ENCODE measurements at places on chromosomes 11 and 22.

- no peak for DNase-seq
Observed at GRCh38 chr22:46963672-46964545, 201.5 kb downstream of the TBC1D22A start.

DNA sequence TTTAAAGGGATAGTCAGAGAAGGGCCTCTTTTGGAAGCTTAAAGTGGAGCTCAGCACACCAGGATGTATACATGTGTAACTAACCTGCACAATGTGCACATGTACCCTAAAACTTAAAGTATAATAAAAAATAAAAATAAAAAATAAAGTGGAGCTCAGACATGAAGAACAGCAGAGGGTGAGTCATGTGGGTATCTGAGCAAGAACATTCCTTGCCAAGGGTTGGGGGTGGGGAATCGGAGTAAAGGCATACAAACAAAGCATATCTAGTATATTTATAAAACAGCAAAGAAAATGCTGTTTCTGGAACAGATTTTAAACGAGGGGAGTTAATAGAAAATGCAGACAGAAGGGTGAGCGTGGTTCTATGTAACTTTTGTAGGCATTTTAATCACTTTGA, 562.6 kb upstream of the ANO3 start:
- no peak for DNase-seq

GRCh38 chr22:23495614-23496444, 84.3 kb downstream of the IGLL1 start:
- no peak for DNase-seq

DNA sequence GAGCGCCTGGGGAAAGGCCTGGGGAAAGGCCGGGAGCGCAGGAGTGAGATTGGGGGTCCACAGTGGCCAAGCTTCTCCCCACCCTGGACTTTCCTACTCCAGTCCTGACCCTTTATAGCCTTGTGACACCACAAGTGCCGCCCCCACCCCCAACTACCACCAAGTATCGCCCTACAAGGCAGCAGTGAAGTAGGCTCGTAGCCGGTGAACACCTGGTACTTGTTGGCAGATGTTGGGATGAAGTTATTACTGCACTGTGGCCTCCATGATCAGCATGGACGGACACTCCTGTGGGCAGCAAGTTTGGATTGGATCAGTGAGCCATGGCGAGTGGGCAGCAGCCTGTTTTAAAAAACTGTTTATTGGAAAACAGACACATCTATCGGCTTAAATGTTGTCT, 45.0 kb downstream of the EIF3F start:
- DNase-seq, result no peak

GRCh38 chr22:26890870-26891269, 233.5 kb downstream of the MIAT start:
- no peak for DNase-seq

- DNase-seq, result no peak
Observed at GRCh38 chr11:133895061-133895479, 49.8 kb upstream of the SPATA19 start.

DNA sequence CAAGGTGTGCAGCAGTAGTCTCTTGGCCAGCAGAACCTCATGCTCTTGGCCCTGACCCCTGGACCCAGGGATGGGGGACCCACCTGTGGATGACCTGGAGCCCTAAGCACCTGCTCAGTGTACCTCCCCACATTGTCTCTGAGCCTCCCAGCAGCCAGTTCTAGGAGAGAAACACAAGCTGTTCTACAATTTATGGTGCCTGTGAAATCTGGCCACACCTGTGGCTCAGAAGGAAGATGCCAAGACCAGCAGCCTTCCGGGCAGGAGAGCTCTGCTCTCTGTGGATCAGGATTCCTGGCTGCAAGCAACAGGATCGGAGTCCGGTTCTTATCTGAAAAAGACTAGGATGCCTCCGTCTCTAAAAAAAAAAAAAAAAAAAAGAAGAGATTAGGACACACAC, 103.6 kb upstream of the ANO1 start:
- DNase-seq, result no peak

DNA sequence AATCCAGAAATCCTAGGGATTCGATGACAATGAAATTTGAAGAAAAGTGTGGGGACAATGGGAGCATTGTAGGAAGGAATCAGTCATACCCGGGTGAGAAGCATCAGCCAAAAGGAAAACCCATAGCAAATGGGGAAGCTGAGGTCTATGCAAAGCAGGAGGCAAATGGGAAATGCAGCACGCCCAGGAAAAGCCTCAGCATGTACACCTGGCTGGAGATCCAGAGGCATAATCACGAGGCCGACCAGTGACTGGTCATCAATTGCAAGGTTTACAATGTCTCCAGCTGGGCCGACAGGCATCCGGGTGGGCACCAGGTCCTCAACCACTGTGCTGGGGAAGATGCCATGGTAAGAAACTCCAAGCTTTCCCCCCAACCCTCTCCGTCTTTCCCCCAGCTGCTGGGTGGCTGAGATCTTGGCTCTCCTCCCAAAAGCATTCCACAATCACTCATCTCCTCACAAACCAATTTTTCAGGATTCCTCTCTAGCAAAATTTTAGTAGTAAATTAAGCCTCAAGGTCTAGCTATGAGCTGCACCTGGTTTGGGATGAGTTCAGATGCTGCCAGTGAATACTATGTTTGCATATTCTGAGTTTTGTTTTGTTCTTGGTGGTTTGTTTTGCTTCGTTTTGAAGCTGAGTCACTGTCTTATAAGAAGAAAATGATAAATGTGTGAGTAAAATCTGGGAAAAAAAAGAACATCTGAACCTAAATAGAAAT, 98.0 kb upstream of the OR5AK2 start:
- DNase-seq, result no peak

All from AML-193 (cell line).